Activated CD4-positive, alpha-beta T cell treated with anti-CD3 and anti-CD28 coated beads for 36 hours (primary cell): ENCODE measurements at places on chromosomes 1 and 21. TPM values are rescaled to one million over a fixed set of nuclear protein-coding genes. Genes with fewer than 3 reads are reported as not detected.

PKP1 gene
- total RNA-seq = not detected

LY9 gene
- 11.0 TPM for total RNA-seq

KCNJ6 gene
- not detected for total RNA-seq

MYCL gene
- 0.11 TPM for total RNA-seq

OLIG2 gene
- not detected for total RNA-seq

CR1L gene
- total RNA-seq = not detected

CLDN17 gene
- not detected for total RNA-seq

DYNLT4 gene
- not detected for total RNA-seq

FGGY gene
- total RNA-seq = 8.1 TPM

IL12RB2 gene
- 99.2 TPM for total RNA-seq

ZMYND12 gene
- 1.6 TPM for total RNA-seq

DCST2 gene
- 0.46 TPM for total RNA-seq

CELA3A gene
- total RNA-seq = not detected

S100A8 gene
- not detected for total RNA-seq

ZYG11A gene
- total RNA-seq = 0.25 TPM

PODN gene
- not detected for total RNA-seq

TMCO1 gene
- total RNA-seq = 70.5 TPM

CA6 gene
- total RNA-seq = not detected

FNDC7 gene
- total RNA-seq = not detected

KIAA1614 gene
- total RNA-seq = not detected
